Endodermal cell (in vitro differentiated cells): ENCODE measurements at places on chromosomes 2 and 18. TPM values are rescaled to one million over a fixed set of nuclear protein-coding genes. Genes with fewer than 3 reads are reported as not detected.

The REG3G gene
- not detected in 3 replicates for total RNA-seq

The DNPEP gene
- total RNA-seq: 68.9 to 127 TPM (median 76.1 TPM) in 3 replicates

The HOXD8 gene
- not detected in 2 replicates for total RNA-seq

The DYSF gene
- 3.1 and 3.8 TPM in 2 replicates for total RNA-seq

The ELOA2 gene
- not detected in 3 replicates for total RNA-seq

The GRHL1 gene
- total RNA-seq: 1.2 to 2.9 TPM (median 2.2 TPM) in 3 replicates
